Astrocyte of the cerebellum (primary cell): ENCODE measurements at places on chromosomes 7 and 10.

DNA sequence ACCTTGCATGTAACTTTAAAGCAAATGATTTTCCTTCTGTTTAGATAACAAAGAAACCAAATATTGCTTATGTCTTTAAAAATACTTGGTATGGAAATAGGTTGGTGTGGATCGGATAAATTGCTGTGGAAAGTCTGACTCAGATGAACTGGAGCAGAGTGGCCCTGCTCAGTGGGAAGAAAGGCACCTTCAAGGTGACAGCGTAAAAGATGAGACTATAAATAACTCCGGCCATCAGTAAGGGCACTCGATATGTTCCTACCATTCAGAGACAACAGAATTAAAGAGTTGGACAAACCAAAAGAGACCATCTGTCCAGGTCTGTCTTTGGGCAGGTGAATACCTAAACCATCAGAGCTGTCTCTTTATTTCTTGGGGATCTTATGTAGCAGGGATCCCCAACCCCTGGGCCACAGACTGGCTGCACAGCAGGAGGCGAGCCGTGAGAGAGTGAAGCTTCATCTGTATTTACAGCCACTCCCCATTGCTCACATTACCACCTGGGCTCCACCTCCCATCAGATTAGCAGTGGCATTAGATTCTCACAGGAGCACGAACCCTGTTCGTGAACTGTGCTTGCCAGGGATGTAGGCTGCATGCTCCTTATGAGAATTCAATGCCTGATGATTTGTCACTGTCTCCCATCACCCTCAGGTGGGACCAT lies 357.1 kb downstream of the PRPF18 start:
- DNase-seq: no peak

- no peak for DNase-seq
Measured at GRCh38 chr10:117186832-117187615, 10.3 kb upstream of the KCNK18 start.

DNA sequence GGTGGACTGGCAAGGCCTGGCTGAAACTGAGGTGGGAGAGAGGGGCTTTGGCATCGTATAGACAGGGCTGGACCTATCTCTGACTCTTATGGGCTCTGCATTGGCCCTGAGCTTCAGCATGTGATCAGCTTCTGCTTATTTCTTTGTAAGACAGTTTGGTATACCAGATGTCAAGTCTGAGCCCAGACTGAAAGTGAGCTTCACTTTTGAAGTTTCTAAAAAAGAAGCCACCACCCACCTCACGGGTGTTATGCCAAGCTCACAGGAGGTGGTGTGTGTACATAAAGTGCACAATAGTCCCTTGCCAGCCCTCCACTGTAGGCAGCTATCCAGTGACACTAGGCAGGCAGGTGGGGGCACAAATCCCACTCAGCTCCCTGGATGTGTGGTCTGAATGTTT lies 68.7 kb upstream of the SEPHS1 start:
- no peak for DNase-seq

- DNase-seq: no peak
Measured at GRCh38 chr10:78919181-78919966, 149.4 kb upstream of the ZMIZ1 start.

DNA sequence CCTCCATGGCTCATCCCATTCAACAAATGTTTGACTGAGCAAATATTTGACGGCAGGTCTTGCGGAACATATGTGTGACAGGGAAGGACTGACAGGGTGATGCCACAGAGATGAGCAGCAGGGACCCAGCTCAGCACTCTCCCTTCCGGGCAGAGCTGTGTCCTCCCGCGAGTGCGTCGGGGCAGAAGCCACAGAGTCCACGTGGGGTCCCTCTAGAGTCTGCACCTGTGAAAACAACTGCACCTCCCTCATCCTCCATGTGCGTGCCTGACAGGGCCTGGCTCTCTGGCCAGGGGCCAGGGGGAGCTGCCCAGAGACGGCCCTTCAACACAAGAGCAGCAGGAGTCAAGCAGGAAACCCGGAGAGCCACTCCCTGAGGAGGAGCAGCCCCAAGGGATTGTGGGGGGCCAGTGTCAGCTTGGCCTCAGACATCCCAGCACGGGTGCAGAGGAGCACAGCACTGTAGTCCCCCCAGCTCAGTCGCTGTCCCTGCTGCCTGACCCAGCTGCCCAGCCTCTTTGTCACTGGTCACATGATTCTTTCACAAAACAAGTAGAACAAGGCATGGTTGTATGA lies 83.6 kb upstream of the TMEM72 start:
- DNase-seq: no peak

- DNase-seq: no peak
Measured at GRCh38 chr10:101094121-101094879, 32.5 kb downstream of the KAZALD1 start.

DNA sequence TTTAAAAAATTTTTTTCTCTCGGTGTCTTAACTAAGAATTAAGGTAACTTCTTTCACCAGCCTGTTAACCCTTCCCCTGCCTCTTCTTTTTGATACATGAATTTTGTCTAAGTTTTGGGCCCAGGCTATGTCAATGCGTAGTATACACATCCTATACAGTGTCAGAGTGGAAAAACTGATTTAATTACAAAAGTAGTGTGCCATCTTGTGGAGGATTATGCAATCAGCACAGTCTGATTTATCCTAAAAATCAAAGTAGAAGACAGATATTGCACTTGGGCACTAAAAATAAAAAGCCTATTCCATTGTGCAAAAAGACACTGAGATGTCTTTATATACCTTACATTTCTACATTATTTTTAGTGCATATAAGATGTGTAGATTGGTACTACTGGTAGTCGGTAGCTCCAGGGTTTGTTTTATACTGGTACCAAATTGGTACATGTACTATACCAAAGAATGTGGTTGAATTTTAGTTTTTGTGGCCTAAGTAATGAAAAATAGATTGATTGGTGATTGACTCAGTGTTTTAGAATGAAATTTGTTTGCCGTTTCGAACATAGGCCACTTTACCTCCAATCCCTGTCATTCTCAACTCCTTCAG lies 96.6 kb downstream of the MKLN1 start:
- DNase-seq: peak; percentile 37

GRCh38 chr7:102990642-102991041 lies 77.8 kb downstream of the LRRC17 start:
- DNase-seq: no peak

- no peak for DNase-seq
Measured at GRCh38 chr7:26185131-26185843, 15.3 kb downstream of the HNRNPA2B1 start.

DNA sequence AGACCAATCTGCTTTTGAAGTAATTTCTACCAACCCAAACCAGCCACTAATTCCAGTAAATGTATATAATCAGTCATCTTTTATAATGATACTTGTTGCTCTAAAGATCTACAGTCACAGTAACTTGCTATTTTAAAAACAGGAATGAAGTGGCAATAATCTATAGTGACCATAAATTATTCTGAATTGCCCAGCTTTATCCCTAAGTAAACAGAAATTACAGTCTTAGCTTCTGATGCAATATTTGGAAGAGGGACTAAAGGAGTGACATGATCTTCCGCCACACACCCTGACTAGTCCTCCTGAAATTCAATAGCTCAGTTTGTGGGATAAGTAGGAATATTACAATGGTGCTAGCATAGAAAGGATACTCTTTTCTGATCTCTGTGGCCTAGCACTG lies 96.1 kb downstream of the ATE1 start:
- DNase-seq: no peak

- no peak for DNase-seq
Measured at GRCh38 chr10:97785731-97786130, 13.9 kb upstream of the SFRP5 start.

- no peak for DNase-seq
Measured at GRCh38 chr7:37074370-37074769, 350.1 kb upstream of the AOAH start.

DNA sequence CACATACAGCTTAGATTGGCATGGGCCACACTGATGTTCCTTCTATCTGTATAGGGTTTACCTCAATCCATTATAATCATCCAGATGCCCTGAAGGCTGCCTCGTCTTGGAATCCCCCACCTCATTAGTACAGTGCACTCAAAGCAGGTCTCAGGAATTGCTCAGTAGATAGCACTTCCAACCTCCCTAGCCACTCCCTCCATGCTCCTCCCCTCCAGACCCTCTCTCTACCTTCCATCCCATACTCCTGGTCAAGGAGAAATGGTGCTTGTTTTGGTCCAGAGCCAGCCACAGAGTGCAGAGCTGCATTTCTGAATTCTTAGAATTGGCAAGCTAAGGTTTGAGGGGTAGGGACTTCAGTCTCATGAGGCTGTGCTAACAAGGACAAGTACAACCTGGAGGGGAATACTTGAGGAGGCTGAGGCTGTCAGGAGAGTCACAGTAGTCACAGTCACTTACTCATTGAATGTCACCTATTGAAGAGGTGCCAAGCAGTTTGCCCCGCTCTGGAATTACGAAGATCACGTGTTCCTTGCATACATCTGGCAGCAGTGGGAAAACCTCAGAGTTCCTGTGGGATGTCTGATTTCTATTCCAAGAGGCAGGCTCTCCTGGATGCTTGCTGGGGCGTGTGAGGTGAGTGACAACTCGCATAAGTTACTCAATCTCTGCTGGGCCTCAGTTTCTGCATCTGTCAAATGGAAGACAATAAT lies 60.7 kb upstream of the ZNF746 start:
- DNase-seq: peak; percentile 41

- DNase-seq: no peak
Measured at GRCh38 chr10:84155521-84155920, 16.2 kb downstream of the GHITM start.

DNA sequence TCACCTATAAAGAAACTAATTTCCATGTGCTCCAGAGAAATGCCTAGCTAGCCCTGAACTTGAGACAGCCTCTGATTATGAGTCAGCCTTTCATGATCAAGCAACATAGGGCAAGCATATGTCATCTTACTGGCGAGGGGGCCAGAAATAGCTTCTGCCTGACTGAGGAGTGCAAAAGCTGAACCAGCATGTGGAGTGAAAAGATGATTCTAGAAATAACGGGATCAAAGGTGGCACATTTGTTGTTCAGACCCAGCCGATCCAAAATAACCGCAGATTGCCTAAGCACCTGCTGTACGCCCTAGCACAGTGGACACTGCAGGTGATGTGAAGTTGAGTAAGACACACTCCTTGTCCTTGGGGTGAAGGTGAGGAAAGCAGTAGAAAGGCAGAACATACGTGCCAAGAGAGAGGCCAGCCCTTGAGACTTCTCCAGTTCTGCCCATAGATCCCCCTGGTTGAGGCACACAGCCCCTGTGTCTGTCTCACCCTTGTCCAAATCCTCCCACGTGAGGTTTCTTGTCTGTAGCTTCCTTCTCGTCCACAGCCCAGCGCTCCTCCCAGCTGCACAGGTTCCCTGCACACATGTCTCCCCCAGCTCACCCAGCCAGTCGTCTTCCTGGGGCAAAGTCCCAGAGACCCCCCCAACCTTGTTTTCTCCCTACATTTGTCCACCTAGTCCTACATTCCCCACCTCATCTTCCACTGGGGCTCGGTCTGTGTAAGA lies 2.8 kb upstream of the BCL7B start:
- peak; percentile 46 for DNase-seq

GRCh38 chr7:29806995-29807841 lies 910 bp downstream of the WIPF3 start:
- DNase-seq: no peak

DNA sequence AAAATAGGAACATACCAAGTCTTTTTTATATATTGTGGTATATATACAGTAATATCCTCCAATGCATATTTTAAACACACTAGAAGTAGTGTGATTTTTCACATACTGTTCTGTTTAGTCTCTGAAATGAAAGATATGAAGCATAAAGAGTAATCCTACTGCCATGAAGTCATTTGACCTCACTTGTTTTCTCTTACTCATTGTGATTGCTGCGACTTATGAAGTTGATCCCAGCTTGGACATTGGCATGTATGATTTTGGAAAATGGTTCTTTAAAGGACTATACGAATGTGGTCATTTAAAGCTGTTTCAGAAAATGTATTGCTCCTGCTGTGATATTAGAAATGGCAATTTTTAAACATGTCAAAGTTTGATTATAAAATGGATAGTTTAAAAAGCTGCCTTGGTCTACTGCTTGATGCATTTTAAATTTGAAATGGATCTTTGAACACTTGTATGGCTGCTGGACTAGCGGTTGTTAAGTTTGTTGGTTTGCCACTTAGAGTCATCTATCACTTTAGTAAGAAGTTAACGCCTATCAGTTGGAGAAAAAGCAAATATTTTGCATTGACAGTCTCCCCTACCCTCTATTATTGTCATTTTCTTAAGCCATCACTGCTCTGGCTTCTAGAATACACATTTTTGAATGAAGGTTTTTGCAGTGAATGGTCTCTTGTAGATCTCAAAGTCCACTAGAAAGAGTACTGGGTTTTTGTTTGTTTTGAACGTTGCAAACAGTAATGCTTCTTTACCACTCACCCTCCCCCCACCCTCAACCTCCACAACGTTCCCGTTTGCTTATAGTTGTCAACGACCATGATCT lies 881 bp upstream of the PCGF5 start:
- no peak for DNase-seq

DNA sequence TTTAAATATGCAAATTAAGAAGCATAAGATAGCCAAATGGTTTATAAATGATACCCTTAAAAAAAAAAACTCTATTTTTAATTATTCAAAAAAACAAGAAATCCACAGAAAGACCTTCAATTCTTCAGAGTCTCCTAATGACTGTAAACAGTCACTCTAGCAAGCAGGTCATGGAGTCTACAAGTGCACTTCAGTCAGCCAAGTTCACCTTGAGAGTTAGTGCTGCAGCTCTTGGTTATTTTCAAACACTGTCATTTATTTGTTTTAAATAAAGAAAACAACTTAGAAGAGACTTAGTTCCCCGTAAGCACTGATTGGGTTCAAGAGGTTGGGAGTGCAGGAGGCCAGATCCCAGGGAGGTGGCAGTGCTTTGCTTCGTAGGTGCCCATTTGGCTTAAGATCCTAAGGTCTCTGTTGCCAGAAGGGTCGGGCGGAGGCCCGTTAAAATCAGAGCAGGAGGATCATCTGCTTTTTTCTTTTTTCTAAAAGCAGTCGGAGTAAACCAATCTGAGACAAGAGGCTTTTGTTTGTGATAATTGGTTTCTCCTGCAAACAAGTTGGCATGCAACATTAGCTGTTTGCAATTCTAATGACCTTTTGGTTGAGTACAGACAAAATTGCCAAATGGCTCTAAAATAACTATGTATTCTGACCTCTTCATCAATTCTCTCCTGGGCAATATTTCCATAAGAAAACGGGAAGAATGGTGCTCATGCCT lies 86.4 kb upstream of the ELMO1 start:
- DNase-seq: no peak

- no peak for DNase-seq
Measured at GRCh38 chr7:55336540-55336939, 28.6 kb upstream of the LANCL2 start.

DNA sequence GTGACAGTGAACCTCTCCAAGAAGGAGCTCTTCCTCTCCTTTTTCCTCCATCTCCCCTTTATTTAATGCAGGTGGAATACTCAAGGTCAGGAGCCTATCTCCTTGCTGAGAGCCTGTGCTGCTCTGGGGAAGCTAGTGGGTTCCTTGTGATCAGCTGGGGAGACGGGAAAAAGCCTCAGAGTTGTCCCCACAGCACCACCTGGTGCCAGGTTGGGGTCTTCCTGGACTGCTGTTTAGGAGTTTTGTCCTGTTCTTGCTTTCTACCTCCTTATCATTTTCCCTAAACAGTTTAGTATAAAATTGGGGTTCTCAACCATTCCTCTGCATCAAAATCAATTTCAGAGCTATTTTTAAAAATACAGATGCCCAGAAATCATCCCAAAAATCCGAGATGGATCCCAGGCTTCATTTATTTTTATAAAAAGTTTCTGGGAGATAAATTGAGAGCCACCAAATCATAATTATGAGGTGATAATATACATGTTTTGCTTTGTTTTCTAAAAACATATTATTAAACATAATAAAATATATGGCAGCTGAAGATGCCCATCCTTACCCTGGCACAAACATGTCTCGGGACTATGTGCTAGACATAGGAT lies 44.3 kb downstream of the MACC1 start:
- peak; percentile 47 for DNase-seq
